Stimulated activated CD4-positive, alpha-beta T cell treated with anti-CD3 and anti-CD28 coated beads, Interleukin-4, amount 100 ng/mL, for 1 hour (primary cell): ENCODE measurements at places on chromosomes 12 and 14.
A peak's percentile ranks its signal among the peaks of the same experiment; 100 is the strongest.

GRCh38 chr14:61472801-61473376 is 151.5 kb downstream of the PRKCH start:
- DNase-seq, result peak; percentile 68

DNA sequence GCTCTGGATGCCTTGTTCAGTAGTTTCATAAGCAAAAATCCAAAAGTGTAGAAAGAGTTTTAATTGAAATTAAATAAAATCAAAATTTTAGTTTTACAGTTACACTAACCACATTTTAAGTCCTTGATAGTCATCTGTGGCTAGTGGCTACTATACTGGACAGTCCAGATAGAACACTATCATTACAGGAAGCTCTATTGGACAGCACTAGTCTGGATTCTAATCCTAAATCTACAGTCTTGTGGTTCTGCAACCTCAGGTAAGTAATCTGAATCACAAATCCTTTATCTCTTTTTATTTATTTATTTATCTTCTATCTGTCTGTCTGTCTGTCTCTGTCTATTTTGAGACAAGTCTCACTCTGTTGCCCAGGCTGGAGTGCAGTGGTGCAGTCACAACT is 18.0 kb downstream of the RAP1B start:
- no peak for DNase-seq

DNA sequence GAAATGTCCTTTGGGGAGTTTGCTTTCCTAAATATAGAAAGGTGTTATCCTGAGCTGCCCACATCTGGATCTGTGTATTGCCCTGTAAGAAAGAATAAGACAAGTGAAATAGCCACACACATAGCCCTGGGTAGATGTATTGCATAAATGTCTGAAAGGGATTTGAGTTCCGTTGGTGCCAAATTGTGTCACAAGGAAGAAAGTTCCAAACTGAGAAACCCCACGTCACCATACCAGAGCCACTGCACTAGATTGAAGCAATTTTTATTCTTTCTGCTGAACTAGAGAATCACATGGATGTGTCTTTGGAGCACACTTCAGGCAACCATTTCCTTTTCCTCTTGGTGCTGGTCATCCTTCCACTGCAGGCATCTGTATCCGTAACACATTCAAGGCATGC is 5.0 kb downstream of the RNASE9 start:
- DNase-seq, result no peak

GRCh38 chr12:116545936-116546335 is 13.2 kb upstream of the MAP1LC3B2 start:
- DNase-seq, result no peak

GRCh38 chr12:5718680-5719079 is 226.4 kb downstream of the ANO2 start:
- DNase-seq, result no peak

DNA sequence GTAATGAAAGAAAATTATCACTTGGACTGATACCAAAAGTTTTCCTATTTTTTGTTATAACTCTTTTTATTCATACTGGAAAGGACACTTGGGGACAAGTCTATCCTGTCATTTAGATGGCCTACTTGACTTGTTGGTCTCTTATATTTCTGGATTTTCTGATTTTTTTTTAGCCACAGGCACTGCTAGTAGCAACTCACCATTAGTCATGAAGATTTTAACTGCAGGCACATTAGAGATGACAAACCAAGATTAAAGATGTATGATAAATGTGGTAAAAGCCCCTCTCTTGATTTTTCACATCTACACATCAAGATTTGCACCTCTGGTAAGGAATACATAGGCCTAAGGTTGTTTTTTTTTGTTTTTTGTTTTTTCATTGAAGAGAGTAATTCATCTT is 217.0 kb downstream of the SLC25A21 start:
- DNase-seq, result no peak

- DNase-seq, result peak; percentile 38
These were observed 54.9 kb upstream of the GPR68 start for GRCh38 chr14:91299121-91300115.

GRCh38 chr12:33314223-33314622 is 125.4 kb downstream of the SYT10 start:
- no peak for DNase-seq

DNA sequence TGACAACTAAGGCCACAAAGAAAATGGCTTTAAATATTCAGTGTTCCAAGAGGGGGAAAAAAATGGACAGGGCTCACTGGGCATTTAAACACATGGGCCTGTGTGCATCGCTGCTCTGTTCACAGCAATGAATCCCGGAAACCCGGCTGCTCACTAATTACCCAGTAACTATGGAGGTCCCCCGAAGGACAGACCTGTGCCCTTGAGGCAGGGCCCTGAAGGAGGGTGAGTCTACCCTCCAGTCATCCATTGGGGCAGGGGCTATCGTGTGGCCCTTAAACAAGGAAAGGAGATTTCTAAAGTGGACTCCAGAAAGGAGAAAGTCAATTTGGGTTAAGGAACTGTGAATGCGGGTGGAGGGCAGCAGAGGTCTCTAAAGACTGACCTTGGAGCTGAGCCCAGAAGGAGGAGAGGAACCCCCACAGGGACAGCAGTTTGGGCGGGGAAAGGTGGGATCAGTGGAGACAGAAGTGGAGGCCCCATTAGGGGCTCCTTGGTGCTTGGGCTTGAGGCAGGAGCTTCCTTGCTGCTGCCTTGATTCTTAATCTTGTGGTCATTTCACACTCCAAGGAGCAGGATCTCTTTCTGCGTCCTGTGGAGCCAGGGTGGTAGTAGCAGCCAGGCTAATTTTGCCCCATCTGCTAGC is 1.4 kb upstream of the CLMN start:
- DNase-seq, result no peak

GRCh38 chr12:843609-844008 is 91.2 kb downstream of the WNK1 start:
- DNase-seq, result no peak

GRCh38 chr14:104708606-104709268 is 15.3 kb upstream of the ADSS1 start:
- DNase-seq, result peak; percentile 76
